ENCODE measurements at places on chromosomes 5 and 9. TPM values are rescaled to one million over a fixed set of nuclear protein-coding genes. Genes with fewer than 3 reads are reported as not detected.

GRCh38 chr9:69455311-69455710, 130.3 kb downstream of the ENTREP1 start:
- DNase-seq: no peak

The CDH9 gene
- polyA plus RNA-seq: not detected

GRCh38 chr5:57844410-57844809, 361.8 kb upstream of the ACTBL2 start:
- no peak for DNase-seq

The GABRA6 gene
- polyA plus RNA-seq: not detected

DNA sequence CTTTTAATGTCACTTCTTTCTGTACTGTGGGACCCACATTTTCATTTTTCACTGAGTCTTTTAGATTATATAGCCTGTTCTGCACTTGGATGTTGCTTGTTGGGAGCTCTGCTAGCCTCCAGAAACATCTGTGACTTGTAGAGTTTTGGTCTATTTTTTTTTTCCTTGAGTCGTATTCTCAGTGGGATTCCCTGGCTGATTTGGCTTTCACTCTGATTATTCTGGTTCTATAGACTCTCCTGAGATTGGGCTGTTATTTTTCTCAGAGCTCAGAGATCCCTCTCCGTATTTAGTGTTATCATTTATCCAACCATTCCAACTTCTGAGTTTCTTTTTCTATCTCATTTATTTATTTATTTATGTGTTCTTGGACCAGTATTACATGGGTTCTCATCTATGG, 339.3 kb downstream of the FAM170A start:
- no peak for DNase-seq

DNA sequence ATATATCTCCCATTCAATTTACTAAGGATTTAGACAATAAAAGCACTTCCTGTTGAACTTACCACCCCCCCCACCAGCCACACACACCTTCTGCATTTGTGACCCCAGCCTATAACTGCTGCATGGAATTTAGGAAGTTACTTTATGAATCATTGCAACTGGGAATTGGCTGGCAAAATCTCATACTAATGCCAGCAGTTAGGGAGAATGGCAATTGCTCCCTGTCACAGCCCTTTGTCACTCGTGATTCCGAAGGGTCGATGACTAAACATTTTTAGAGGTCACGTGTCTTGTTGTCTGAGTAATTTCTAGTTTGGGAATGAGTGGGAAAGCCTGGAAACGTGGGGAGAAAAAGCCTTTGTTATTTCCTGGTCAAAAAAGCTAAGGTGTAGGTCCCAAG, 46.6 kb upstream of the PCA3 start:
- no peak for DNase-seq

DNA sequence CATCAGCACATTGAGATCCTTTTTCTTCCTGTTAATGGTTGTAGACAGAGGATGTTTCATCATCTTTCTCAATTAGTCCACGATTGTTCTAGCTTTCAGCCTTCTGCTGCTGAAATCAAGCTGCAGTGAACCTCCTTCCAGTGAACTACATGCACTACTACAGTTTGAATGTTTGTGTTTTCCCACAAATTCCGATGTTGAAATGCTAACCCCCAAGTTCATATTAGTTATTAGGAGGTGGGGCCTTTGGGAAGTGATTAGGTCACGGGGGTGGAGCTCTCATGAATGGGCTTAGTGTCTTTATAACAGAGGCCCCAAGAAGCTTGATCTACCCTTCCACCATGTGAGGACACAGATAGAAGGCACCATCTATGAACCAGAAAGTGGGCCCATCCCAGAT, 32.9 kb downstream of the NSG2 start:
- DNase-seq: no peak

- DNase-seq: no peak
Measured at GRCh38 chr9:134712926-134713325, 71.3 kb downstream of the COL5A1 start.

DNA sequence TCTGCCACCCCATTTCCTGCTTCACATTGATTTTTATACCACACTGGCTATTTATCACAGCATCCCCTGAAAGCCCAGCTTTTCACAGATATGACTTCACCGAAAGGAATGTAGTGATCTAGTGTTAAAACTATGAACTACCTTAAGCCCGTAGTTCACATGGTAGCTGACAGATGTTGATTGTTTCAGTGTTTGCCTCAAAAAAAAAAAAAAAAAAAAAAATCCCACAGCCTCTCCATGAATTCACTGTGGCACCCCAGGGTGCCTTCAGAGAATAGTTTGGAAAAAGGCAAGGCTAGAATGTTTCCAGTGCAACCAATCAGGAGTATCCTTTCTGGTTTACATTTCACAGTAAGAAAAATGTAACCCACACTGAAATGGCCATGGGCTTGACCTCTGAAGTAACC, 37.1 kb downstream of the GLIS3 start:
- no peak for DNase-seq

- no peak for DNase-seq
Measured at GRCh38 chr5:50710838-50711237, 44.4 kb downstream of the PARP8 start.

The BSPRY gene
- polyA plus RNA-seq: 0.29 TPM

The ROPN1L gene
- polyA plus RNA-seq: not detected

DNA sequence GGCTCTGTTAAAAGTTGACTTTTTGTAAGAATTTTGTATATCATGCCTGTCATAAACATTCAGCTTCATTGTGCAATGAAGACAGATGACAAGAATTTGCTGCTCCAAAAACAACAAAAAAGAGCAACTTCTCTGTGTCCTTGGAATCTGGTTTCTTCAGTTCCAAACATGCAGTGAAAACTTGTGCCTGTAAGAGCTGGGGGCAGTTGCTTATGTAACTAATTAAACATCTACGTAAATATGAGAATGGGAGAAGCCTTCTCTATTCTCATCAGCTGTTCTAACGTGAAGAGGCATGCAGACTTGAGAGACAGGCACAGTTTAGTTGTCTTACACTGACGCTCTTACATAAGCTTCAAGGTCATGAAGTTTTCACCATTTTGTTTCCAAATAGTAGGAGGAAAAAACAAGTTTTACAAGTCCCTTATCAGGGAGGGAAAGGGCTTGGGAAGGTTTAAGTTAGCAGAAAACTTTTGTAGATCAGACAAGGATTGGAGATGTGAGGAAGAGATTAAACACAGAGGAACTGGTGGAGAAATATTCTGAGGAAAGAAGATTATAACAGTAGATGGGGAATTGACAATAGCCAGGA, 170.4 kb downstream of the RFK start:
- no peak for DNase-seq

DNA sequence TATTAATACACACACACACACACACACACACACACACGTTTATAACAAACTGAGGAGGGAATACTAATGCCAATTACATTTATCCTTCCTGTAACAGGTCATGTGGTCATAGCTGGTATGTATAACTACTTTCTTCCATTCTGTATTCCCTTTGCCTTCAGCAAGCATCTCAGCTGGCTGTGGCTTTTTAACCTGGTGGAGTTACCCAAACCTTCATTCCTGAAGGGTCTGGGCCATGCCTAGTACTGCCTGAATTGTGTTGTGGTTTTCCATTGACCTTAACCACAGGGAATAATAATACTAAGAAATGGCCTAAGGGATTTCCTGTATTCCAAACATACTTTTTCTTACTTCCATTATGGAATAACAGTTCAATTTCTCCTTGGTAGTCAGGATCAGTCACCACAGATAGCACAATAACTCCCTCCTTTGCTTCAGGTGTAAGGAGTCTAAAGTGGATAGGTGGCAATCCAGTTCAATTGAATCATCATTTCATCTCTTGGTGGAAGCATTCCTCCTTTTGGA, 222.2 kb upstream of the MEF2C start:
- no peak for DNase-seq

DNA sequence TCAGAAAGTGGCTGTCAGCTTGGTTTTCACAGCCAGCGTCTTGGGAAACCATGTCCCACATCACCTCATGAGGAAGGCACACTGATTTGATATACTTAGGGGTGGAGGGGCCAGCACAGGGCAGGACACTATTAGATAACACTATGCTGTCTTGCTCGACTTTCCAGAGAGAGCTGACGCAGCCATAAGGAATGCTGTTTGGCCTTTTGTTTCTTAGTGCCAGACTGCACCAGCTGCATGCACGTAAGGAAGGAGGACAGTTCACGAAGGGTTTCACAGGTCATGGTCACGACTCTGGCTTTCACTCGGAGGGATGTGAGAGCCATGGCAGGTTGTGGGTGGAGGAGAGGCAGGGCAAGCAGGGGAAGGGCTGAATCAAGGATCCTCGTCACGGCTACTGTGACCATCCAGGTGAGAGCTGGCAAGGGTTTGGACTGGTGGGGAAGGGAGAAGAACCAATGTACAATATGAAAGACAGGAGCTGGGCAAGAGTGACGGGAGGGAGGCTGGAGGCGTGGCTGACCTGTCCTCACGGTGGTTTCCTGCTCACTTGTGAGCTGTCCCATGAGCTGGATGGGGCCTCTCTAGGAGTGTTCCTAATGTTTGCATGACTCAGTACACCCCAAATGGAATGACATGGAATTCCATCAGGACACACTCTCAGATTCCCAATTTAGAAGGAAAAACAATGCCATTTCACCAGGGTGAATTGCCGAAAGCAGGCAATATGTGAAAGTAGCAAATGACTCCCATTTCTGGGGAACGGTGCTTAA, 61.7 kb downstream of the OTULIN start:
- DNase-seq: no peak

GRCh38 chr5:156134216-156134615, 192.7 kb upstream of the SGCD start:
- no peak for DNase-seq

The BOD1 gene
- 72.1 TPM for polyA plus RNA-seq

DNA sequence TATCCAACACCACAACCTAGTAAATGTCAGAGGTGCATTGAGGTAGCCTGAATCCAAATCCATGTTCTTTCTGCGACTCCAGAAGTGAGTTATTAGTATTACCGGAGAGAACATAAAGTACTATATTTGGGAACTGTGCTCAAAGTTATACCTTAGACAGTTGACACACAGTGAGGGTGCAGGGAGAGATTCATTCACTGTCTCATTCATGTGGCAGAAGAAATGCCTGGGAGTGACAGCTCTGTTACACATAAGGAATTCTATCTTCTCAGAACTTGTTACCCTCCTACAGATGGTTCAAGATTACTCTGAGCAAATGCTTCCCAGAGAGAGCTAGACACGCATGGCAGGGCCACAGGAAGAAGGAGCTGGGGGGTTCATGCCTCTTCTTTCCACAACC, 103.0 kb downstream of the ATP10B start:
- no peak for DNase-seq

- DNase-seq: no peak
Measured at GRCh38 chr5:133611357-133612248, 738 bp downstream of the FSTL4 start.

DNA sequence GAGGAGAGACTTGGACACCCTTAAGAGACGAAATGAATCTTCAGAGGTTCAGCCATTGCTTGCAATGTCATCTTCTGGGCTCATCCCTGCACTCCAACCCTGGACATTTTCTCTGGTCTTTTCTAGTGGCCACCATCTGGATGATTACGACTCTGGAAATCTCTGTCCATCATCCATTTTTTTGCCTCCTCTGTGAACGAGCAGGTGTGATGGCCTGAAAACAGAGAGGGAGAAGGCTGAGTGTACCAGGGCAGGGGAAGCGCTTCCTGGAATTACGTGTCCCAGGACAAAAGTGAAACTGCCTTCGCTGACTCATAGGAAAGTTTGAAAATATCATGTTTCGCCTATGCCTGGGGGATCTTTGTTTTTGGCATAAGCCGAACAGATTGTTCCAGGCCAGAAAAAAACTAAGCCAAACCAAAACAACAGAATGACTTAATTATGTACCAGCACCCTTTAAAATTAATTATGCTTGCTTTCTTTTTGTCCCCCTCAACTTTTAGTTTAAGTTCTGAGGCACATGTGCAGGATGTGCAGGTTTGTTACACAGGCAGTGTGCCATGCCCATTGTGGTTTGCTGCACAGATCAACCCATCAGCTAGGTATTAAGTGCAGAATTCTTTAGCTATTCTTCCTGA, 31.9 kb downstream of the ANKRD33B start:
- DNase-seq: peak; percentile 58

The MORN5 gene
- not detected for polyA plus RNA-seq

DNA sequence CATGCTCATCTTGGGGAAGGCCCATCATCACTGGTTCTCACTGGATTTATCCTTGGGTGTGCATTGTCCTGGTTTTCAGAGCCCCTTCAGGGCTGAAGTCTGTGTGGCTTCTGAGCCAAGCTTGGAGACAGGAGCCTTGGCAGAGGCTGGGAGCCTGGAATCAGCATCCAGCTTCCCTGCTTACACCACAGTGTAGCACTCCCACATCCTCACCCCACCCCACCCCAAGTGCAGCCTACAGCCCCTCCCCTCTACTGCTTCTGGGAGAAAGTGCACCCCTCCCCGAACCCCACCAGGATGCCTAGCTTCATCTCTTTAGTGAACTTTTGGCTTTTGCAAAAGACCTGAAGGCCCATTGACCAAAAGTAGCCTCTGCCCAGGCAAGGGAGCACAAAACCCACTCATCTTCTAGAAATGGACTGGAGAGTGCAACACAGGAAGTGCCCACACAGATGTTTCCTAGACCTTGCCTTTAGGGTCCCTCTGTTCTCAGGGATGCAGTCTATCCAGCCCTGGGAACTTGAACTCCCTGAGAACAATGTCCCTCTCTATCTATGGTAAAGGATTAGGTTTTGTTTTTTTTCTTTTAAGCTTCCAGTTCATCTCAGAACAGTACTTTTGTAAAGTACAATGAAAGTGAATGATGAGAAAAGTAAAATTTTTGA, 189.7 kb downstream of the PALM2AKAP2 start:
- no peak for DNase-seq

- DNase-seq: no peak
Measured at GRCh38 chr9:124264823-124265233, 7.1 kb downstream of the NEK6 start.
